Psoas muscle (tissue), 8 donors: ENCODE measurements at places on chromosomes 16 and 17. TPM values are rescaled to one million over a fixed set of nuclear protein-coding genes. Genes with fewer than 3 reads are reported as not detected.

RTN4RL1 gene
- total RNA-seq, result 1.6 TPM

TNFRSF17 gene
- total RNA-seq, result not detected

TBC1D3I gene
- total RNA-seq, result not detected

CD300H gene
- not detected for total RNA-seq

PPP1R27 gene
- 1,470 TPM for total RNA-seq

MGRN1 gene
- 59.6 TPM for total RNA-seq

SULT1A1 gene
- 8.1 TPM for total RNA-seq

KRT40 gene
- total RNA-seq, result not detected

PROCA1 gene
- 0.37 TPM for total RNA-seq

MLYCD gene
- total RNA-seq, result 14.7 TPM

CTRB2 gene
- not detected for total RNA-seq

TPPP3 gene
- 36.4 TPM for total RNA-seq

C17orf107 gene
- not detected for total RNA-seq

CTRB1 gene
- total RNA-seq, result not detected

INO80E gene
- total RNA-seq, result 31.5 TPM

TBX2 gene
- total RNA-seq, result 6.3 TPM

PRM1 gene
- not detected for total RNA-seq

GP1BA gene
- total RNA-seq, result not detected

ZNF423 gene
- total RNA-seq, result 25.0 TPM

MEAK7 gene
- 2.8 TPM for total RNA-seq

NRN1L gene
- total RNA-seq, result 0.77 TPM

RMI2 gene
- 0.16 TPM for total RNA-seq

KRT36 gene
- not detected for total RNA-seq

CIITA gene
- total RNA-seq, result 2.9 TPM

ABCA8 gene
- total RNA-seq, result 12.6 TPM

CDRT15L2 gene
- total RNA-seq, result not detected

NDUFB10 gene
- total RNA-seq, result 465 TPM

ERN2 gene
- total RNA-seq, result not detected

ZCCHC14 gene
- 15.6 TPM for total RNA-seq

TTLL6 gene
- total RNA-seq, result not detected

DNASE1L2 gene
- total RNA-seq, result 0.86 TPM

TPSD1 gene
- total RNA-seq, result not detected

CD19 gene
- total RNA-seq, result not detected

NUPR1 gene
- 46.0 TPM for total RNA-seq

FA2H gene
- not detected for total RNA-seq

MT4 gene
- not detected for total RNA-seq
